Breast epithelium (tissue), 4 donors: ENCODE measurements at places on chromosomes 5 and 9.
A peak's percentile ranks its signal among the peaks of the same experiment; 100 is the strongest.

DNA sequence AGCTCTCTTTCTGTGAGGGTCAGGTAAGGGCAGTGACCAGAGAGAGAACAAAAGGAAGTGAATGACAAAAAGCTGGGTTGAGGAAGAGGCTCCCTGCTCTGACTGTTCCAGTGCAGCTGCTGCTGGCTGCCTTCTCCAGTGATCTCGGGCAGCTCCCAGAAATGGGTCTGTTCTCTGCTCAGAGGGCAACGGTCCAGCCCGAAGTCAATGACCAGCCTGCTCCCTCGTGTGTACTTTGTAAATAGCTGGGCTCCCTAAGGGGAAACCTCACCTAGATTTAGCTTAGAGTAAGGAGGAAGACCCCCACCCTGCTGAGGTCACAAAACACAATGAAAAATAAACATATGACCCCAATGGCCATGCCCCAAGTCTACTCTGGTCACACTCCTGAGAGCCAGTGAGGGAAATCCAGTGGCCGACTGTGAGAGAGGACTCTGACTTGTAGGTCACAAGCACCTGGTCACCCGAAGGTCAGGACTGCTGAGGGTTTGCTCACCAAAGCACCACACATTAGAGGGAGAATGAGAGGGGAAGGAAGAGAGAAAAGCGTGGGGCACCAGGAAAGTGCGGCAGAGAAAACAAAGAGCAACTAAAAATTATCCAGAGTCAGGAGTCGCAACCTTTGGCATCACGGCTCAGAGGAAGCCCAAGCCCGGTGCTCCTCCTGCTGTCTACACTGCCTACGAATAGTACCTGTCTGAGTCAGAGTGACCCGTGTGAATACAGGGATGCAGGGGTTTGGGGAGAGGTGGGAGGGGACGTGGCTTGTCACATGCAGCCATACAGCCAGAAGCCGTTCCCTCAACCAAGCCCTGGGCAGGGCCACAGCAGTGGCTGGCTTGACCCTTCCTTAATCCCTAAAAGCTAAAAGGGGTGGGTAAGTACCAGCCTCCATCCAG, 19.8 kb downstream of the NIPAL4 start:
- H3K27me3 ChIP-seq, result no peaks in the 10 kb centered on the region
- no peak for DNase-seq
- H3K27ac ChIP-seq, result no peak overlapping the region

DNA sequence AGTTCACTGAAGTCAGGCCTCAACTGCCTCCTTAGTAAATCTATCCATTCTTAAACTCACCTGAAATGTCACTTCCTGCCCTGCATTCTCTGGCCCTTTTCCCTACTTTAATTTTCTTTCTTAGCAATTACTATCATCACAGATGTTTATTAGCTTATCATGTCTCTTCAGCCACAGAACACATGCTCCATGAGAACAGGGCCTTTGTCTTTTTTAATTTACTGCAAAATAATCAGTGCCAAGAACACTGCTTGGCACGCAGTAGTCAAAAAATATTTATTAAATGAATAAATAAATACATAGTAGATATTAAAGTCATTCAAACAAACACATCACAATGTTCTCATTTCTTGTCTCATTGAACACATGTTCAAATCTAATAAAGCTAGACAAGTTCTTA, 46.2 kb downstream of the SKIC3 start:
- H3K27me3 ChIP-seq, result no peaks in the 10 kb centered on the region
- peaks cover 19% of the 10 kb centered on the region for H3K36me3 ChIP-seq
- H3K4me1 ChIP-seq, result no peaks in the 10 kb centered on the region
- DNase-seq, result no peak
- no peak overlapping the region for H3K27ac ChIP-seq

- H3K36me3 ChIP-seq, result no peaks in the 10 kb centered on the region
- no peak for DNase-seq
- H3K27ac ChIP-seq, result no peak overlapping the region
Measured at GRCh38 chr5:91499943-91500531, 116.9 kb upstream of the ARRDC3 start.

DNA sequence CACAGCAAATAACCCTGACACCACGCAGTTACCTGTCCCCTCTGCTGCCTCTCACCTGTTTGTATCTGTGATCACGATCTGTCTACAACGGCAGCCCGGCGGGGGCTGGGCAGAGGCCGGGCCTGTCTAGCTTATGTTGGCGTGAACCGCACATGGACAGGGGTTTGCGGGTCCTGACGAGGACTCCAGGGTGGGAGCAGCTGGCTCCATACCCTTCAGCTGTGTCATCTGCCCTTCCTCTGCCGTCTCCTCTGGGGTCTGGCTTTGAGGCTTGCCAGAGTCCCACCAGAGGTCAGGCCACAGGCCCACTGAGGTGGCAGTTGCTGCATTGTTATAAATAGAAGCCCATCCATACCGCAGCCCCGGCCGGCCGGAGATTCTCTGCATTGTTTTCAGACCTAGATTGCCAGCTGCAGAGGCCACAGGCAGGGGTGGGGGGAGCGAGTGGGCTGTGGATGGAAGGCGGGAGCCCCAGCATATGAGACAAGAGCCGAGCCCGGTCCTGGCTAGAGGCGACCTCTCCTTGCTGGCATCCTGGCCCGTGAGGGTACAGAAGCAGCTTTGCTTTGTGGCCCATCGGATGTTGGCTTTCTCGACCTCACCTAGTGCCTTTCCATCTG, 37.8 kb downstream of the FAM78A start:
- DNase-seq, result no peak

- H3K27me3 ChIP-seq, result no peaks in the 10 kb centered on the region
- no peaks in the 10 kb centered on the region for H3K36me3 ChIP-seq
- no peak overlapping the region for H3K27ac ChIP-seq
- no peak overlapping the region for H3K4me3 ChIP-seq
Measured at GRCh38 chr9:36341936-36342577, 58.0 kb downstream of the RNF38 start.

DNA sequence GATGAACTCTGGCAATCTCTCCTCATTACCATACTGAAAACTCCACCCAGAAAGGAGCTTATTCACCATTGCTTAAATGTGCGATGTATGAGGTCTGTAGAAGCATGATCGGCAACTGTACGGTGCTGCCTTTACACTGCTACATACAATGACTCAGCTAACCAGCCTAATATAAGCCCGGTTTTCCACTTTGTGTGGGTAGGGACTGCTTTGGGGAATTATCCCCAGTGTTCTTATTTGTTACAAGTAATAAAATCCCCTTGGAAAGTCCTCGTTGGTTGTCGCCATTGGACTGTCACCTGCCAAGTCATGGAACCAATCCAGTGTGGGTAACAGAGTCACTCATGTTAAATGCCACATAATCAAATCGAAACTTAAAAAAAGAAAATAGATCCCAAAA, 23.5 kb upstream of the TENT2 start:
- no peak for DNase-seq
- no peaks in the 10 kb centered on the region for H3K27me3 ChIP-seq
- no peaks in the 10 kb centered on the region for H3K4me1 ChIP-seq
- no peaks in the 10 kb centered on the region for H3K36me3 ChIP-seq

DNA sequence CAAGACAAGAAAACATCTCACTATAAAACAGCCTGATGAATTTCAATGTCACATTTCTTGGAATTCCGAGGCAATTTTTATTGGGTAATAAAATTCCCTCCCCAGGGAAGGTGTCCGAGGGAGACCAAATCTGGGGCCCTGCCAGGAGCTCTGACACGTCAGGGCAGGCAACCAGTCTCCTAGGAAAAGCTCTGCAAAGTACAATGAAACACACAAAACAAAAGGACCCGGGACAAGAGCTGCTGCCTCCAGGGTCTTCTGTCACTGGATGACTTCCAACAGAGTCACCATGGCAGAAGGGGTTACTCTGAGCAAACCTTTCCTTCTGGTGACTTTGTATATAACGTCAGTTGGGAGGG, 50.8 kb downstream of the SAXO1 start:
- H3K27ac ChIP-seq, result no peak overlapping the region
- H3K4me1 ChIP-seq, result no peaks in the 10 kb centered on the region
- H3K36me3 ChIP-seq, result no peaks in the 10 kb centered on the region

GRCh38 chr9:126721564-126721981, 83.3 kb upstream of the ZBTB43 start:
- H3K27ac ChIP-seq, result peak overlapping the region; percentile 95
- H3K36me3 ChIP-seq, result no peaks in the 10 kb centered on the region
- DNase-seq, result no peak
- H3K4me3 ChIP-seq, result no peak overlapping the region

- no peak overlapping the region for H3K4me3 ChIP-seq
- DNase-seq, result no peak
- H3K27ac ChIP-seq, result peak overlapping the region; percentile 76
- H3K27me3 ChIP-seq, result no peaks in the 10 kb centered on the region
Measured at GRCh38 chr5:68396722-68397121, 181.2 kb downstream of the PIK3R1 start.

GRCh38 chr5:140821375-140822280, at the start of gene PCDHA5:
TSS of gene PCDHA5 (plus strand) at chr5:140821613.
- H3K27me3 ChIP-seq, result no peaks in the 10 kb centered on the region
- H3K36me3 ChIP-seq, result no peaks in the 10 kb centered on the region
- H3K27ac ChIP-seq, result no peak within 1 kb of the TSS

DNA sequence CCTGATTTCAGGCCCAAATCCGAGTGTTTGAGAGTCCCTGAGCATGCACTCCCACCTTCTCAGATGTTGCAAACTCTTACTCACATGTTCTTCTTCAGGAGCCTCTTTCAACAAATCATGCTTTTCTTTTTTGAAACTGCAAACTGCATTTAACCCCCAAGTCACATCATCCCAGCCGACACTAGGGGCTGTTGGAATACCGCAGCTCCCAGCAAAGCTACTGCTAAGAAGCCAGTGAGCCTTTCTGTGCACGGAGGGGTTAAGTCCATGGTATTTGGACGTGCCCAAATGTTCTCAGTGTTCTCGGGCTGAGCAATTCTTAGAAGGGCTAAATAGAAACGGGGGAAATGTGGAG, 282.9 kb downstream of the NFIB start:
- no peaks in the 10 kb centered on the region for H3K4me1 ChIP-seq
- H3K27ac ChIP-seq, result no peak overlapping the region
- no peaks in the 10 kb centered on the region for H3K27me3 ChIP-seq
- DNase-seq, result no peak

- no peaks in the 10 kb centered on the region for H3K36me3 ChIP-seq
- no peaks in the 10 kb centered on the region for H3K4me1 ChIP-seq
- DNase-seq, result no peak
- no peak overlapping the region for H3K4me3 ChIP-seq
Measured at GRCh38 chr9:107261106-107261505, 22.0 kb upstream of the RAD23B start.

GRCh38 chr9:79481846-79482477, 89.8 kb upstream of the TLE4 start:
- no peak overlapping the region for H3K4me3 ChIP-seq
- H3K27ac ChIP-seq, result no peak overlapping the region
- no peaks in the 10 kb centered on the region for H3K27me3 ChIP-seq
- no peak for DNase-seq
- H3K36me3 ChIP-seq, result no peaks in the 10 kb centered on the region
- no peaks in the 10 kb centered on the region for H3K4me1 ChIP-seq

GRCh38 chr5:61162832-61163567, 732 bp upstream of the SMIM15 start:
- peaks cover 4% of the 10 kb centered on the region for H3K4me1 ChIP-seq
- H3K27ac ChIP-seq, result peak overlapping the region; percentile 98
- peak overlapping the region; percentile 94 for H3K4me3 ChIP-seq
- no peaks in the 10 kb centered on the region for H3K27me3 ChIP-seq

DNA sequence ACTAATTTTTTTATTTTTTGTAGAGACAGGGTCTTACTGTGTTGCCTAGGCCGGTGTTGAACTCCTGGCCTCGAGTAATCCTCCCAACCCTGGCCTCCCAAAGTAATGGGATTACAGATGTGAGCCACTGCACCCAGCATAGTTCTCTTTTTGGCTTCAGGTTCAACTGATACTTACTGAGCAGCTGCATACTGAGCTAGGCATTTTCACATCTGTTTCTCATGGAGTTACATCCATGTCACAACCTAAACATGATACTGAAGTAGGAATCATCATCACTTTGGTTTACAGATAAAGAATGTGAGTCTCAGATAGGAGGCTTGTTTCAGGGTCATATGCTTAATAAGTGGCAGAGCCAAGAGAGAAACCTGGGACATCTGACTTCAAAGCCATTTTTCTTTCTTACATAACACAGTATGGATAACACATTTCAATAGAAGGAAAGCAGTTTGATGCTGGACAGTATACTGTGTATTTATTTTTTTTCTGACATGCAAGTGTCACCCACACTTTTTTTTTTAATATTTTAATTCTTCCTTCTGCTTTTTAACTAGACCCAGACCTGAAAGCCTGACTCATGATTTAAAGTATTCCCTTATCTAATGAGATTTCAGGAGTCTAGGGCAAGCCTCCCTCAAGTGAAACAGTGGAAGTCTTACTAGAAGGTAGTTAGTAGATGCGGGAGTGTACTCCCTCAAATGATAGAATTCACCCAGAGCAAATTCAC, 90.8 kb downstream of the HACD4 start:
- H3K4me3 ChIP-seq, result no peak overlapping the region
- H3K27me3 ChIP-seq, result no peaks in the 10 kb centered on the region
- H3K4me1 ChIP-seq, result no peaks in the 10 kb centered on the region
- no peak overlapping the region for H3K27ac ChIP-seq
- no peak for DNase-seq

DNA sequence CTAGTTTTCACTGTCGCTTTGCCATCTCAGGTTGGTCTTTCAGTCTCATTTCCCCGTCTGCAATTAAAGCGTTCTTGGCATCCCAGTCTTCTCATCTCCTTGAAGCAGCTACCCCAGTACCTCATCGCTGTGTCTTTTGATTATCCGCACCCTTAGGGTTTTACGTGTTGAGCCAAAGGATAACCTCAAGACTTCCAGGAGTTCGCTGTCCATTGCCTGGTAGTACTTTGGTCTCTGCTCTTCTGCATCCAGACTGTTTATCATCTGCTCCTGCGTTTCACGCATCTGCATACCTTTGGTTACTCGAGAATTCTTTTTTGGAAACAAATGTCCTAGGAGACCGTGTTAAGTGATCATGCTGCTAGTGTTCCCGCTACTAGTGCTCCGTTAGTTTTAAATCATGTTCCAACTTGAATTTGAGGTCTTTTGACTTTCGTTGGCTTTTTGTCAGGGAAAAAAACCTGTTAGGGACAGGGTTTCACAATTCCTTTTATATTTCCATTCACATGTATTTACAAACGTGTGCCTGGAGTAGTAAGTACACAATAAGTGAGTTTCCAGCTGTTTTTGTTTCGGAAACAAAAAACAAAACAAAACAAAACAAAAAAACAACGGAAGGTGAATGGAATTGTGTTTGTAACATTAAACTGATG, 888 bp downstream of the RABGAP1 start:
- H3K36me3 ChIP-seq, result no peaks in the 10 kb centered on the region
- no peak for DNase-seq
- H3K27me3 ChIP-seq, result no peaks in the 10 kb centered on the region
- peak overlapping the region; percentile 98 for H3K27ac ChIP-seq
